T-helper 9 cell (primary cell): ENCODE measurements at places on chromosomes 12 and 14.
A peak's percentile ranks its signal among the peaks of the same experiment; 100 is the strongest.

- no peak for DNase-seq
Observed at GRCh38 chr12:73935817-73936216, 601.8 kb upstream of the ATXN7L3B start.

GRCh38 chr14:55500219-55500701, 59.8 kb upstream of the TBPL2 start:
- no peak for DNase-seq

- no peak for DNase-seq
Observed at GRCh38 chr12:12927211-12928079, 24.5 kb downstream of the GPRC5D start.

DNA sequence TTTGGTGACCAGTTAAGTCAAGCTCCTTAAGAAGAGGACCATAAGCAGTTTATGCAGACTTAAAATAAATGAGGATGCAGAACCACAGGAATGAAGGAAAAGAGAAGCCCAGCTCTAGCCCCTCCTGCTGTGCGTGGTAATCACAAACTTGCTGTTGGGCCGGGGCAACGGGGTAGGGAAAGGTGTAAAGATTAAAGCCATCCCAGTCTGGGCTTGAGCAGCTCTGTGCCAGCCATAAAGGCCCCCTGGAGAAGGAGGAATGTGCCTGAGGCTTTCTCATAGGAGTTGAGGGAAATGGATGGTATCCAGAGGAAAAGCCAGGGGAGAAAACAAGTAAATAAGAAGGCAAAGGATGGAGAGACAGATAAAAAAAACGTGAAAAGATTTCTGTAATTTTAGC, 25.1 kb downstream of the TEP1 start:
- DNase-seq, result no peak

- no peak for DNase-seq
Observed at GRCh38 chr12:49126852-49127763, 4.1 kb downstream of the TUBA1B start.

DNA sequence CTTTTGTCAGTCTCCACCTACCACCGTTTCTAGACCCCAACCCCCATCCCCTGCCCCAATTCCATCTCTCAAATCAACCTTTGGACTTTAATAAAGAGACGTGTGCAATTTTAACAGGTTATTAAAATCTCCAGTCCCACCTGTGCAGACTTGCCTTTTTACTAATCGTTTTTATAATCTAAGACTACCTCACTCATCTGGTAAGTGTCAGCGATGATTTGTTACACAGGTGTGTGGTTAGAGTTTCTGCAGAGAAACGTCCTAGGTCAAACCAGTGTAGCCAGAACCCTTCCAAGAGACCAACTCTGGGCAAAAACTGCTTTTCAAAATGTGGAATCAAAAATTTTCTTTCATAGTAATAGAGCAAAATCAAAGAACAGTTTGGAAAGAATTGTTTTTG, 60.4 kb upstream of the PELI2 start:
- DNase-seq, result no peak

- DNase-seq, result no peak
Observed at GRCh38 chr14:92969871-92970270, 46.9 kb downstream of the CHGA start.

GRCh38 chr12:96036765-96037455, 1.5 kb upstream of the LTA4H start:
- DNase-seq, result no peak

- DNase-seq, result no peak
Observed at GRCh38 chr14:61108496-61109141, 127.6 kb downstream of the SLC38A6 start.

GRCh38 chr12:127162902-127163301, 1104.1 kb upstream of the TMEM132C start:
- DNase-seq, result peak; percentile 16

DNA sequence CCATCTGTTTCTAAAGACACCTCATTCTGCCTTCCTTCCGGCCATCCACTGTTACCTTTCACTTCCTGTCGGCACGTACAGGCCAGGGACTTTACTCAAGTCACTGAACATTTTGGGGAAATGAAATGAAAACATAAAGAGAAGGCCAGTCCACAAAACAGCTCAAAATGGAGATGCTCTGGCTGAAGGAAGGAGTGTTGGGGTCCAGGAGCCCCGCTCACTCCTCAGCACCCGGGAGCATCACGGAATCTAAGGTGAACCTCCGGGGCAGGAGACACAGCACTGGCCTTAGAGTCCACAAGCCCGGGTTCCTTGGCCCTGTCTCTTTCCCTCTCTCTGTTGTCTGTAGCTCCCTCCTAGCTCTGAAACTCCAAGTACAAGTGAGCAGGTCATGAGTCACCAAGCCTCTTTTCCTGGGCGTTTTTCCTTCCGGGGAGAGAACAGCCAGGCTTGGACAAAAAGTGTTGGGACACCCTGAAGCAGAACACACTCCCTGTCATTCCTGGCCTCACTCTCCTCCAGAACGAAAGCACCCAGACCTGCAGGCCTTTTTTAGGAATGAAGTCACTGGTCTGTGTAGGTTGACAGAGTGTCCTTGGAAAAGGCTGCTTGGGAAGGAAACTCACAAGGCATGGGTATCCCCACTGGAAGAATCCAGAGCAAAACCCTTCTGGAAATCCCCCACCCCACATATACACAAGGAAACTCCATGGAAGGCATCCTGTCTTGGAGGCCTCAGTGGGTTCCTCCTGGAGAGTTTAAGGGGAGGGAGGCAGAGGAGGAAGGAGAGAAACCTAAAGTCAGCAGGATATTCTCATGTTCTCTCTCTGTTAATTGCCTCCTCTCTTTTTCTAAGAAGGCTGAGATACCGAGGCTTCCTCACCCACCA, 245.3 kb downstream of the ZFP36L1 start:
- no peak for DNase-seq
